ENCODE measurements at places on chromosomes 7 and 10. TPM values are rescaled to one million over a fixed set of nuclear protein-coding genes. Genes with fewer than 3 reads are reported as not detected.

Gene BEND7
- polyA plus RNA-seq = 32.9 TPM

Gene ACTR1A
- 90.1 TPM for polyA plus RNA-seq

Gene CYP3A4
- 0.06 TPM for polyA plus RNA-seq

DNA sequence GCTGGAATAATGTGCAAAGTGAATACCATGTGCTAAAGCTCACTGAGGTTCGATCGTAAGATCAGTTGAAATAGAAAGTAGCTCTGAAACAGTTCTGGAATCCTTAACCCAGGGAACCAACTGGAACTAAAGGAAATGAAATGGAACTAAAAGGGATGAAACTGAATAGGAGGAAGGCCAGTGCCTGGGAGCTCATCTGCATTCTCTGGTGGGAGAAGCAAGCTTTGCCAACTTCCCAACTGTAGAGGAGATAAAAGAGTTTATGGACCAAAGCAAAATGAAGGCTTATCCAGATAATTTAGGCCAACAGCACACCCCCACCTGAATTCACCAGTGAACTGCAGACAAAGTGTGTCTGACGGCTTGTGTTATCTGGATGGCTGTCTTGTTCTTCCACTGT, 188.6 kb upstream of the HABP2 start:
- no peak for DNase-seq

GRCh38 chr7:41574377-41574776, 128.5 kb downstream of the INHBA start:
- DNase-seq = no peak

DNA sequence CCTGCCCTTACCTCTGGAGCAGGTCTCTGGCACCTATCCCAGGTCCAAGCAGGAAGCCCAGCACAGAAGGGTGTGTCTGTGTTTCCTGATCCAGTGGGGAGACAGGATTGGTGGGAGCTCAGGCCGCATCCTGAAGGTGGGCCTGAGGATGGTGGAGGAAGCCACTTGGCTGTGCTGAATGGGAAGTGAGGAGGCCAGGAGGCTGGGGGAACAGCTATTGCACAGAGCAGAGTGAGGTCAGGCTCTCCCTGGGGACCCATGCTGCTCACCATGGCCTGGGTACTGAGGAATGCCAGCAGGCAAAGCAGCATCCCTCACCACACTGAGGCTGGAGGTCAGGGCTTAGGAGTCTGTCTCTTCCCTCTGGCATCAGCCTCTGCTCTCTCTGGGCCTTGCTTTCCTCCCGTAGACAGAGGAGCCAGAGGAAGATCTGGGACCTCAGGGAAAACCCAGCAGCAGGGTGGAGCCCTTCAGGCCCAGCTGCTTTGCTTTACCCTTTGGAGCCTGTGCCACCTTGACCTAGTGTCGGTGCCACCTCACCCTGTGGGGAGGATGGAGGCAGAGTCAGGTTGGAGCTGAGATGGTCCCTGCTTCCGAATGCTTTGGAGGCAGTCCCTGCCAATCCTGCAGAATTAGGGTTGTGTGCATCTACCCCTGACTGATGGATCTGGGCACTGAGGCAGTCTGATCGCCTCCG, 39.0 kb downstream of the CDH23 start:
- no peak for DNase-seq

DNA sequence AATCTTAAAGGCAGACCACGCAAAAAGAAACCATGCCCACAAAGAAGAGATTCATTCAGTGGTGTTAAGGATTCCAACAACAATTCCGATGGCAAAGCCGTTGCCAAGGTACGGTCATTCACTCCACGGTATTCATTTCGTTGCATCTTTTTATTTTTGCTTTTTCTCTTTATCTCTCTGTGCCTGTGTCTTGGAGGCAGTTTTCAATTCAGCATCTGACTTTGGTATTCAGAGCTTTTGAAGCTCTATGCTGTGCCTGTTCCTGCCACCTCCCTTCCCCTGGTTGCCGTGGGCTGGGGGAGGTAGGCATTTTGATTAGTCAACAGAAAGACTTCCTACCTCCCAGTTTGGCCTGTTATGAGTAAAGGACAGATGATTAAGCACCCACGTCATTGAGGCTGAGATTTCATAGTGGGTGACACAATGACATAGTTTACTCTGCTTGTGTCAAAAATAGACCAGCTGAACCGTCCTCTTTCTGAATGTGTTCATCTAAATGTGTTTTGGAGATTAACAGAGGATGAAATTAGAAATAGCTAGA, 149.5 kb downstream of the ARID5B start:
- DNase-seq = no peak

DNA sequence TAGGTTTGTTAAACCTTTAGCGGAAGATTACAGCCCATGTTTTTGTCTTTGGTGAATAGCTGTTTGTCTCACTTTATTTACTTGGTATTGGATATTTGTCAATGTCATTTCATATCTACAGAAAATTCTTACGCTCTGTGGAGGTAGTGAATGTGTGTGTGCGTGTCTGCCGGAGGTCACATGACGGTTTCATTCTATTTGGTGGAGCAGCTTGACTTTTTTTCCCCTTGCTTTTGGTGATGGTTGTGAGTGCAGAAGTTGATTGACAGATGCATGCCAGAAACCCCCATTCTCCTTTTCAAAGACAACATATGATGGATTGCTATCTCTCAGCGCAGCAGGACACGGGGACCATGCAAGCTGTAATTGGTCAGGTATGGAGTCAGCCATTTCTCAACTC, at the start of gene POU6F2:
TSS of gene POU6F2 (plus strand) at position 225 of the 400 bp plus-strand sequence. CDS start at position 270, 45 bp downstream.
- no peak for DNase-seq

Data from right renal cortex interstitium (tissue), 3 donors.